ENCODE measurements at places on chromosomes 4 and X.
A peak's percentile ranks its signal among the peaks of the same experiment; 100 is the strongest.

DNA sequence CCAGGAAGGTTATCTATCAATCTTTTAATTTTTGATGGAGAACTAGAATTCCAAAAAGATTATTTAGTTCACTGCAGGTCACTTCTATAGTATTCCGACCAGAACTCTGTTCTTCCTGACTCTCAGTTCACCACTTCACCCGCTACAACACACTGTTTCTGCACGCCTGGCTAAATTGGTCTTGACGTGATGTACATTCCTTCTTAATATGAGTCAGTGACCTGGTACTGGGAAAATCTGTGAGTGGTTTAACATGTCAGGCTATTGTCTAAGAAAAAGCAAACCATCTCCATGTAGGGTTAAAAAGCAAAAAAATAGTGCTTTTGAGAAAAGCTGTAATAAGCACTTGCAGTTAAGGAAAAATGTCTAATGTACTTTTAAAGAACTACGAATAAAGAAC is 120.4 kb downstream of the NDST3 start:
- DNase-seq: no peak

- DNase-seq: no peak
Measured at GRCh38 chrX:151773434-151773833, 38.9 kb downstream of the CNGA2 start.

DNA sequence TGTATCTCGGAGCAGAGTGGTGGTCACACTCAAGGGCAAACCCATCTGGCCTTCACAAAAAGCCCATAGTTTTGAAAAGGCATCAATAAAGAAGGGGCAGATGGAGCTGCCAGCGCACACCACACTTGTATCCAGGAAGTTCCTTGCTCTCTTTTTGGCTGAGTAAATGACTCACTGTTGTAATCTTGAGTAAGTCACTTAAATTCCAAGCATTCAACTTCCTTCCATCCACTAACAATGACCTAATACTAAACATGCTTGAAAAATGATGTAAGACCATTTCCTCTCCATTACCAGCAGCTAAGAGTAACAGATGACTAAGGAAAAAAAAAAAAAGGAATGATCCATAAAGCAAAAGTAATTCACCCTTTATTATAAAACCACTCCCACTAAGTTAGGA is 32.4 kb upstream of the MYOZ2 start:
- peak; percentile 97 for DNase-seq

DNA sequence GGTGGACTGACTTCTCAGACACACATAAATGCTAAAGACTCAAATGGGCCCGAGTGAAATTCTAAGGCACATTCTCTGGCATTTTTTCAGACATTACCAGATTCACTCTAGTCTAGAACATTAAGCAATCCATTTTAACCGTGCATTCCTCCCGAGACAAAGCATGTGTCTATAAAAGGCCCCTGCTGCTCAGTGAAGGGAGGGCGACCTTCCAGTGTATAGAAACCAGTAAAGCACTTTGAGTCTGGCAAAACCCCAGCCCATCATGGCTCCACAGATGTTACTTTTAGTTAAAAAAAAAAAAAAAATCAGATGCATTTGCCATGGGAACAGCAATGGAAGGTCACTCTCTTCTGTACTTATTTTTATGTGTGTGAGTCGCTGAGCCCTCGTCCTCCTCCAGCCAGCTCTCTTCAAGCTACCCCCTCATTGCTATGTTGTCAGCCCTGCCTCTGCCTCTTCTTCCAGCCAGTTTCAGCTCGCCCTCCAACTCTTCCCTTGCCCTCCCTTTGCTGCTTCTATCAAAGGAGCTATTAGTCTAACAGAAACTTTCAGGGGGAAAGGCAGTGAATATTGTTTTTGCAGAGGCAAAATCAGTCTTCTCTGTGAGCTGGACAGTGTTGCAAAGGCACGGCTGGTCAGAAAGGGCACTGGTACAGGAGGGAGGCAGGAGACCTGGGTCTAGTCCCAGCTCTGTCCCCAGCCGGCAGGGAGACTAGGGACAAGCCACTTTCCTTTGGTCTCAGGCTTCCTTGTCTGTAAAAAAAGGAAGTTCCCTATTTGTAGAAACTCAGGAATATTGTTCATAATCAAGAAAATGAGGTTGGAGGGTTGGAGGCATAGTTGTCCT is 644.2 kb downstream of the ZNF674 start:
- peak; percentile 35 for DNase-seq

GRCh38 chrX:154372612-154373022 is 1.8 kb downstream of the FLNA start:
- DNase-seq: peak; percentile 47

DNA sequence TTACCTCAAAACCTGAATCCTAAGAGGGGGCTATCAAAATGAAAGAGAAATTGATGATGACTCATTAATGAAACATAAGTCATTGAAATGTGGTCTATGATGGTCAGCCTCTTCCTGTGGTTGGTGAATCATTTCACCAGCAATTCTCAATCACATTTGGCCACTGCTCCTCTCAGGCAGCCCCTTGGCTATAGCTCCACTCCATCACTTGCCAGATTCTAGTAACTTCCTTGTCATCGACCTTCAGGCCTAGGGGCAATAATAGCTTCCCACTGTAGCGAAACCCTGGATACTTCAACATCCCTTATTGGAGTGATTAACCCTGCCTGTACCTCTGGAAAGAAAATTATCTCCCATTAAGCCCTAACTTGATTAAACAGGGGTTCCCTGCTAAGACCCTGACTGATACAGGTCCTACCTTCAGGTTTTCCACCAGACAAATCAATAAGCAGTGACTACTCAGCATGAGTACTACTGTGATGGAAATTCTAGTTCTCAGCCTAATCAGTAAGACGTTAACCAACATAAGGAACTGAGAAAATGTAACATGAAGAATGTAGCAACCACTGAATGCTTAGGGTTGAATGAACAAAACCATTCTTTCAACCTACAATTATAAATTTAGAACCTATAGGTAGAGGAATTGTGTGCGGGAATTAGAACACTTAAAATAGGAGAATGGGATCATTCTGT is 30.4 kb downstream of the ADH7 start:
- DNase-seq: peak; percentile 64

DNA sequence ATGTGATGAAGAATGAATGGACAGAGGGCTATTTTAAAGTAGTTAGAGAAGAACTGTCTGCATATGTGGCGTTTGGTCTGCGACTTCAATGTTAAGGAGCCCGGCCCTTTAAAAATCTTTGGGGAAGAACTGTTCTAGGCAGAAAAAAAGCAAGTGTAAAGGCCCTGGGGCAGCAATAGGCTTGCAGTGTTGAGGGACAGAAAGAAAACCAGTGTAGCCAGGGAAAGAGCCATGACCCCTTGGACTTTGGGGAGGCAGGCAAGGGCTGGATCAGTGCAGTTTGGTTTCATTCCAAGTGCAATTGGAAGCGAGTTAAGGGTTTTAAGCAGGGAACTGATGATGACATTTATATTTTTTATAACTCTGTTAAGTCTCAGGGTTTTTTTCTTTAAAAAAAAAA is 7.9 kb downstream of the GLA start:
- DNase-seq: no peak

DNA sequence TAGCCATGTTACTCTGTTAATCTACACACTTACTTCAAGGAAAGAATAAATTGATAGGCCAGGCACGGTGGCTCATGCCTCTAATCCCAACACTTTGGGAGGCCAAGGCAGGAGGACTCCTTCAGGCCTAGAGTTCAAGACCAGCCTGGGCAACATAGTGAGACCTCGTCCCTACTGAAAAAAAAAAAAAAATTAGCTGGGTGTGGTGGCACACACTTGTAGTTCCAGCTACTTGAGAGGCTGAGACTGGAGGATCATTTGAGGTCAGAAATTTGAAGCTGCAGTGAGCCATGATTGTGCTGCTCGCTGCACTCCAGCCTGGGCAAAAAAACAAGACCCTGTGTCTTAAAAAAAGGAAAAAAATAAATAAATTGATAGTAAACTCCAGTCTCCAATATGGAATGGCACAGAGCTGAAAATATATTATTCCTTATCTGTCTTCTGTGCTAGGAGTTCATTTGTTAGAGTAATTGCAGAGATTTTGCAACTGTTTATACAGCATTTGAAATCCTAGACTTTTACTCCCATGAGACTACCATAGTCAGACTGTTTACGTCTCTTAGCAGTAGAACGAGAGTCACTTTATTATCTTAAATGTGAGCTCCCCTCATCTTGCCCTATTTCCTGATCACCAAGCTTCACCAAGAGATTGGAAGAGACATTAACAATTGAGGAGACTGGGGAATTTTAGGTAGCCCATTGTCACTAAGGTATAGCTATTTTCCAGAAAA is 18.8 kb upstream of the TMEM131L start:
- peak; percentile 90 for DNase-seq

GRCh38 chr4:38268837-38269236 is 308.6 kb downstream of the PTTG2 start:
- DNase-seq: no peak
